Activated CD4-positive, alpha-beta memory T cell treated with anti-CD3 and anti-CD28 coated beads, Interleukin-2, amount 10 ng/mL, durations not matched to agents 7 days and 5 days (primary cell): ENCODE measurements at places on chromosomes 5 and 9. TPM values are rescaled to one million over a fixed set of nuclear protein-coding genes. Genes with fewer than 3 reads are reported as not detected.

The HNRNPK gene
- 616 TPM for total RNA-seq

The LCN15 gene
- total RNA-seq: not detected

The DHFR gene
- total RNA-seq: 62.6 TPM

The KIAA1958 gene
- total RNA-seq: 6.9 TPM
